ENCODE measurements at places on chromosomes 7 and 10.

DNA sequence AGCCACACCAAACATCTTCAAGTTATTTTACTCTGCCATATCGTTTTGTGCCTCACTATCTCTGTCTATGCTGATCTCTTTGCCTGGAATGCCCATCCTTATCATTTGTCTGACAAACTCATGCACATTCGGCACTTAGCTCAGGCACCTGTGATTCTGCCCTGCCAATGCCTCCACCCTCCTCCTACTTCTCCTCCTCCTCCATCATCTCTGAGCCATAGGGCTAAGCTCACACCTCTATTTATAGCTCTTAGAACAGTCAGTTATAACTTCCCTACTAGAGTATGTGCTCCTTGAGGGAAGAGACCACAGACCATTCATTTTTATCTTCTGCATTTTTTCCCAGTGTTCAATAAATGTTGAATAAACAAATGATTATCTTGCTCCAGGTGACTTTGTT, 51.2 kb upstream of the CDK13 start:
- DNase-seq = no peak

DNA sequence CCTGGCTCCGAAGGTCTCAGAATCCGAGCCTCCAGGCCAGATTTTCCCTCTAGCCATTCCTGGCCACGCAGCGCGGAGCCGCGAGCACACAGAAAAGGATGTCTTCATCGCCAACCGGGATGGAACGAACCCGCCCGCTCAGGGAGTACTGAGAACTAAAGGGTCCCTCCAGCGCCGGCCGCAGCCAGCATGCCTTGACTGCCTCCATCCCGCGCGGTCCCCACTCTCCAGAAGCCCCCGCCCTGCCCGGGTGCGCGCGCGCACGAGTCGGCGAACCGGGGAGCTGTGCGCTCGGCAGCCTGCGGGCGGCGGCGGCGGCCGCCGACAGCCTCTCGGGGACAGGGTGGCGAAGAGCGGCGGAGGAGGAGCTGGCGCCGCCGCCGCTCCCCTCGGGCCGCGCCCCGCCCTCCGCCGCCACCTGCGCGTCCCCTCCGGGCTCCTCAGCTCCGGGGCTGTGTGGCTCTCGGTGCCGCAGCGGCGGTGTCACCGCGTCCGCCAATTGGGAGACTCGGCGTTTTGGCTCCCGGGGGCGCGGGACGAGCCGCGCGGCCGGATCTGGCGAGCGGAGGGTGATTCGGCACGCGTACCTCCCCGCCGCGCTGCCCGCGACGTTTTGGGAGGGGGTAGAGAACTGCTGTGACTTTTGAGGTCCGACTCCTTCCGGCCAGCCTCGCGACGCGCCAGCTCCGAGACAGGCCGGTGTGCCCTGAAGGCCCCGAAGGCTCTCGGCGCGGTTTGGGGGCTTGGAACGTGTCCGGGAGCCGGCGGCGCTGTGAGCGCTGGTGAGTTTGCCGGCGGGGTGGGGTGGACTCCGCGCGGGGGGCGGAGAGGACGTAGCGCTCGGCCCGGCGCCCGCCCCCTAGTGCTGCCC, 453 bp upstream of the GALNT17 start:
- DNase-seq = no peak

GRCh38 chr10:91381257-91381891, 28.8 kb upstream of the HECTD2 start:
- DNase-seq = peak; percentile 28

- DNase-seq = peak; percentile 38
Observed at GRCh38 chr7:133054162-133054840, 27.6 kb downstream of the CHCHD3 start.

DNA sequence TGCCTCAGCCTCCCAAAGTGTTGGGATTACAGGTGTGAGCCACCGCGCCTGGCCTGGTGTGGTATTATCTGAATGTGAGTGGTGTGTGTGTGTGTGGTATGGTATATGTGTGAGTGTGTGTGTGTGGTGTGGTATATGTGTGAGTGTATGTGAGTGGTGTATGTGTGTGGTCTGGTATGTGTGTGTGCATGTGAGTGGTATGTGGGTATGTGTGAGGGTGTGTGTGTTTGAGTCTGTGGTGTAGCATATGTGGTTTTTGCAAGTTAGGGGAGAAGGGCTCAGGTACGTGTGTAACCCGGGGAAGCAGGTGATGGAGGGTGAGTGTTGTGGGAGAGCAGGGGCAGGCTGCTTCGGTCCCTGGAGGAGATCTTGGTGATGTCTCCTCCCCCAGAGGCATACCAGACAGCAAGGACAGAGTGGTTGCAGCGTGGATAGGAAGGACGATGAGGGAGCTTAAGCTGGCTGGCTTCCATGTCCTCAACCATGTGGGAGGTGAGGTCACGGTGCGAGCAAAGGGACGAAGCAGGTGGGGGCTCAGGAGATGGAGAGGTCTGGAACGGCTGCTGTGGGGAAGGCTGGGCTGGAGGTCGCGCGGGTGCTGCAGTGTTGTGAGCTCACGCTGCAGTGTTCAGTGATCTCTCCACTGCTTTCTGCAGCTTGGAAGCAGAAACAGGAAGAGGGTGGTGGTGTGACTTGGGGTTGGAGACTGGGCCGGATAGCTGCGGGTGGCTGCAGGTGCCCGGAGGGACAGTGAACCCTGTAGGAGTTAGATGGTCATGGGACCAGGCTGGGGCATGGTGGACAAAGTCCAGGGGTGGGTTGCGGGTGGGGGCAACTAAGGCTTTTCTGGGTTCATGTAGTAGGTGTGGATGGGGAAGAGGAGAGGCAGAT, 5.0 kb downstream of the ZYX start:
- peak; percentile 42 for DNase-seq

DNA sequence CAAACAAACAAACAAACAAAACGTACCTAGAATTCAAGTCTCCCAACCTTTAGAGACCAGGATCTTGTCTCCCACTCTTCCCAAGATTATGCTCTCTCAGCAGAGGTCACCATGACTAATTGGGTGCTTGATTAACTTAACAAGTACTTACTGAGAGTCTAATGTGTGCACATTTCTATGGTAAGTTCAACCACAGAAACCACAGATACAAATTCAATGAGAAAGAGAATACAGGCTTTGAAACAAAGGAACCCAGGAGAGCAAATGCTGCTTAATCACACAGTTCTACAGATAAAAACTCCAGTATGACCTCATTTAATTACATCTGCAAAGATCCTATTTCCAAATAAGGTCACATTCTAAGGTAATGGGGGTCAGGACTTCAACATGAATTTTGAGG, 142.8 kb downstream of the DNAJC1 start:
- peak; percentile 17 for DNase-seq
